ENCODE measurements at places on chromosomes 5 and 9.

GRCh38 chr5:171931163-171931562 is 75.3 kb downstream of the FBXW11 start:
- no peak for DNase-seq

DNA sequence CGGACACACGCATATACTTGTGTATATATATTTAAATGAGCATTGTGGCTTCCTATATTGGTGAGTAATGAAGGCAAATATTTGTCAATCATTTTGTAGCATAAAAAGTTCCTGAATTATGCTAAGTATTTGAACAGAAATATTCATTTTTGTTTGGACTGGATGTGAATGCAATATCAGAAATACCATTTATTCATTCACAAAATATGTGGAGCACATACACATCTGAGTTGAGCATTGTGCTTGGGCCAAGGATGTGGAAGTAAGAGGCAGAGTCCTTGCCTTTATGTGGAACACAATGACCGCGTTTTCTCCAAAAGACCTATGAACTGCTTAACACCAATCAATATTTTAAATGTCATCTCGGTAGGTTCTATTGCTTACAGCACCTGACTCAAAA is 1086.5 kb downstream of the NR2F1-AS1 start:
- DNase-seq, result no peak

GRCh38 chr9:16417749-16418148 is 452.7 kb downstream of the BNC2 start:
- DNase-seq, result no peak

GRCh38 chr5:14175381-14175780 is 32.2 kb downstream of the TRIO start:
- no peak for DNase-seq

DNA sequence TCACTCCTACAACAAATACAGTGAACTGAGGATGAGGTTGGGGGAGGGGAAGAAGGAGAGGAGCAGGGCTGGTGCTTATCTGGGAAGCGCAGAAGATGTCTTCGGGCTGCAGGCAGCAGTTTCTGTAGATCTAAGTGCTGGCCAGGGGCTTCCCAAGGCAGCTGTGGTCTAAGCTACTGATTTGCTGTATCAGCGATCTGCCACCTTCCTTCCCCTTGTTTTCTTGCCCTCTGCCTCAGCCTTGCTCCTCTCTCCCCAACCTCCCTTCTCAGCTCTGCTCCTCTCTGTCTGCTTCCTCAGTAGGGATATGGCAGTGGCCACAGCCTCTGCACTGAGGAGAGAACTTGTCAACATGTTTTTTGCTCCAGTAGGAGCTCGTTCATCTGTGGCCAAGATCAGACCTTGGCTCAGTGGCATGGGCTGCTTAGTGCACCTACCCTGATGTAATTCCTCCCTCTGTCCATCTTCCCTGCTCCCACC is 42.8 kb upstream of the IL6ST start:
- no peak for DNase-seq

- DNase-seq, result no peak
Observed at GRCh38 chr5:36778336-36778735, 98.2 kb upstream of the NIPBL start.

Measured in right lung (tissue), 10 donors.